ENCODE measurements at places on chromosomes 5 and 9.

DNA sequence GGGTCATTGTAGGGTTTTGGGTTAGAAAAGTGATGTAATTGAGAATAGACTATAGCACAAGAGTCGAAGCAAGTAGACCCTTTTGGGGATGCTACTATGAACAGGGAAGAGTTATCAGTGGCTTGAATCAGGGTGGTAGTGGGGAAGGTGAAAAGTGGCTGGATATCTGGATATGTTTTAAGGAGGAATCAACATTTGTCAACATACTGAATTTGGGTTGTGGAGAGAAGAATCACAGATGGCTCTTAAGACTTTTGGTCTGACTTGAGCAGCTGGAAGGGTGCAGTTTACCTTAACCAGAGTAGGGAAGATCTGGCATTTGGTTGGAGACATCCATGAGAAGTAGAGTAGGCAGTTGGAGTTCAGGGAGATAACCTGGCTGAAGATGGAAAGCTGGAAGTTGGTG, 38.5 kb upstream of the FCHO2 start:
- DNase-seq, result no peak

GRCh38 chr9:83451308-83451707, 86.9 kb downstream of the FRMD3 start:
- no peak for DNase-seq

DNA sequence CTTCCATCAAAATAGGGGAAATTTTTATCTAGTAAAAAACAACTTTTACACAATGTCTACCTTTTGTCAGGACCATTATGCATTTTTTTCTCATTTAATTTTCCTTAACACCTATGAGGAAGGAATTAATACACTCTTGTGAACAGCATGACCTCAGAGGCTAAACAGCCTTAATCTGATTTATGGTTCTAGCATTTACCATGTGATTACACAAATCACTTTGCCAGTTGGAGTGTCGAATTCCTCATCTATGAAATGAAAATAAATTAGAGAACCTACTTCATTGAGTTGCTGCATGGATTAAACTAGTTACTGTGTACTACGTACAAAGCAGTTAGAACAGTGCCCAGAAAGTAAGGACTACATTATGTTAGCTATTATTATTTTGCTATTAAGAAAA, 187.7 kb upstream of the MPDZ start:
- no peak for DNase-seq

DNA sequence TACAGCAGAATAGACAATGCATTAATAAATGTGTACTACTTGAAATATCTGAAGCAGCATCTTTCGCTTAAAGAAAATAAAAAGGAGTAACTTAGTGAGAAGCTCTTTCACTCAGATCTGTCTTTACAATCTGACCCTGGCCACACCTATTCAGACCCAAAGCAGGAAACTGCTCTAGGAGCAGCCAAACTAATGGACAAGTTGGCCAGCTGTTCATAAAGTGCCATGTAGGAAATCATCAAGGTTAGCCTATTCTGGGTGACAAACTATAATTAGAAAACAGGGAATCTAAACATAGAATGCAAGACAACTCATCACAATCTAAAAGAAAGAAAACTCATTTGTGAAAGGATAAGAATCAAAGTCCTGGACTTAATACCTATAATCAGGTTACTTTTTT, 101.3 kb downstream of the AGTPBP1 start:
- DNase-seq, result no peak

- DNase-seq, result no peak
Measured at GRCh38 chr5:1460054-1460682, 14.9 kb upstream of the SLC6A3 start.

DNA sequence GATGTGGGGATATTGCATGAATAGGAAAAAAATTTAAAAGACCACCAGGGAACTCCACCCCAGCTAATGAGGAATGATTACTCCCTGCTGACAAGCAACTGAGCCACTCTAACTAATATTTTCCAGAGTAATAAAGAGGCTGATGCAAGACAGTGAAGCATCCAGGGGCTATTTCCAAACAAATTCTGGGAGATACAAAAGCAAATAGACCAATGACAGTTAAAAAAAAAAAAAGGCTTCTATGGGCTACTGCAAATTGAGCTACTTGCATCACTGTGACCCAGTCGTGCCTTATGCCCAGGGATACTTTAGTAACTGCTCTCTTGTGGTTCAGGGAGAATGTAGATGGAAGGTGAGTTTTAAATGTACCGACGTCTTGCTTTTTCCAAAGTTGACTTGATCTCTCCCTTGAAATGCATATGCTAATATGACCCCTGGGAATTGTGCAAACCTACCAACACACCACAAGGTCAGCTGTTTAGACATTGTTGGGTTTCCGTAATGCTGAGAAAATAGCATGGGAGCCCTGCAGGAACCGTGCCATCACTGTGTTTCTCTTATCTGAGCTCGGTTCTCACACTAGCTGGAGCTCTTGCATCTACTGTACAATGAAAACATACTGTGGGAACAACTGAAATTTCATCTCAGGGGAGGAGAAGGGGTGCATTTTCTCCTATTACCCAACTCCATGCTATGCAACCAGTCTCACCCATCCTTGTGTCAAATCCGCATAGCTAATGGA, 250.6 kb upstream of the MAP3K1 start:
- DNase-seq, result no peak

GRCh38 chr5:159775890-159776289, 140.4 kb upstream of the ADRA1B start:
- no peak for DNase-seq
